ENCODE measurements at places on chromosomes 1 and 21. TPM values are rescaled to one million over a fixed set of nuclear protein-coding genes. Genes with fewer than 3 reads are reported as not detected.

- DNase-seq: no peak
Observed at GRCh38 chr1:243471026-243471685, 215.3 kb downstream of the SDCCAG8 start.

DNA sequence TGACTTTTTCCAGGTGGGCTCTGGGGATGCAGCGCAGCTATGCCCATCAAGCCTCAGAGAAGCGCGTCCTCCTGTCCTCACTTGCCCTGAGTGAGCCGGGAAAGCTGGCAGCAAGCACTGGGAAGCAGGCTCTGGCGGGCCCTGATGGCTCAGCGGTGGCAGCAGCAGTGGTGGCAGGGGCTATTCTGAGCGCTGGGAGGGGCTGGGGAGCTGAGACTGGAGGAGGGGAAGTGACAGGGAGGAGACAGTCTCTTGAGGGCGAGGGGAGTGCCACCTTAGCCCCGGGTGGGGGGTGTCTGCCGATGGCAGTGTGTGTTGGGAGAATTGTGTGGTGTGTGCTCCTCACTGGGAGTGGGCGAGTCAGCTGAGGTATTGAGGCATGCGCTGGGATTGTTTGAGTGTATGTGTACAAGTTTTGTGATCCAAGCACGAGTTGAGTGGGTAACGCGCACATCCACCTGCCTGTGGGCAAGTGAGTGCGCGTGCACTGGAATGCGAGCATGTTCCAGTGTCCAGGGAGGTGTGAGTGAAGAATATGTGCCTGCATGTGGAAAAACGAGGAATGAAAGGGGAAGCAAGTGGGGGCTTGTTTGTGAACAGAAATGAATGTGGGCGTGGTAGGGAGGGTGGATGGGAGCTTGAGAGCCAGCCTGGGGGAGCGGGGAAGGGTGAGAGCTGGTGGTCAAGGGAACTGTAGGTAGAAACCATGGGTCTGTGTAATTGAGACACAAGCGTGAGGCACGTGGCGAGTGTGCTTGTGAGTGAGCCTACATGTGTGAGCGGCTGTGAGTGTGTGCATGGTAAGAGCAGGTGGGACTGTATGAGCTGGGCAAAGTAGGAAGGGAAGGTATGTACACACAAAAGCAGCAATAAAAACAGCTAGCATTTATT is 2.9 kb upstream of the FOXO6 start:
- DNase-seq: no peak

DNA sequence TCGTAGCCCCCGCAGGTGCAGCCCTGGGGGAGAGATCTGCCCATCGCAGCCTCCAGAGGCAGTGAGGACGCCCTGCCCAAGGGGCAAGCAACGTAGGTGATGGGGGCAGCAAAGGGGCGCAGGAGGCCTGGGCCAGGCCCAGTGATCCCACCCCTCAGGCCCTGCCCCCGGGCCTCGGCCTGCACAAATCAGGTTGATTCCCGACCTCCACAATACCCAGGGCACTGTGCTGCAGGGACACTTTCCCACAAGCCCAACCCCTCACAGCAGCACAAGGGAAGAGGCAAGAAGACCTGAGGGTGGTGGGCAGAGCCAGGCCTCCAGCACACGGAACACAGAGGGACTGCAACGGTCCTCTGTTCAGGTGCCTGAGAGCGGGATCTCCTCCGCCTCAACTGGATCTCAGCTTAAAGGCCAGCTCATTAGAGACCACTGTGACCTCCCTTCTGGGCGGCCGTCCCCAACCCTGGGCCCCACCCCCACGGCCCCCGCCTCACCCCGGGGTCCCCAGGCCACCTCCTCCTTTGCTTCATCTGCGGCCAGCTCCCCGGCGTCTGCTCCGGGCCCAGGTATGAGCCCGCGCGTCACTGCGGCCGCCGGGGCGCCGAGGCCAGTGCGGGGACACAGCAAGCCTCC is 812 bp upstream of the ARF1 start:
- DNase-seq: no peak

DNA sequence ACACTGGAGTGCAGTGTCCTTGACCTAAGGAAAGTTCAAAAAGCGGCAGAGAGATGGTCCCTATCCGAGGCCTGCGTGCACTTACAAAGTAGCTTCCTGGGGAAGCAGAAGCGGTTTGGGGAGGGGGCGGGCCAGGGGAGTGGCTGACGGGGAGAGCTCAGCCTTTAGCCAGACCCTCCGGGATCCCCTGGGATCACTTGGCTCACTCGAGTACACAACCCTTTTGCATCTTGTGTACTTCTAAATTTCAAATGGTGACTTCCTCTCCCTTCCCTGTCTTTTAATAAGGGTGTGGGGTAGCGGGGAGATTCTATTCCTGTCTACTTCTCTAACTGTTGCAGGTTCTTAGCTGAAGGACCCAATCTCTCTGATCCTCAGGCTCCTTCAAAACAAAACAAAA is 18.1 kb upstream of the SNX27 start:
- DNase-seq: no peak

DNA sequence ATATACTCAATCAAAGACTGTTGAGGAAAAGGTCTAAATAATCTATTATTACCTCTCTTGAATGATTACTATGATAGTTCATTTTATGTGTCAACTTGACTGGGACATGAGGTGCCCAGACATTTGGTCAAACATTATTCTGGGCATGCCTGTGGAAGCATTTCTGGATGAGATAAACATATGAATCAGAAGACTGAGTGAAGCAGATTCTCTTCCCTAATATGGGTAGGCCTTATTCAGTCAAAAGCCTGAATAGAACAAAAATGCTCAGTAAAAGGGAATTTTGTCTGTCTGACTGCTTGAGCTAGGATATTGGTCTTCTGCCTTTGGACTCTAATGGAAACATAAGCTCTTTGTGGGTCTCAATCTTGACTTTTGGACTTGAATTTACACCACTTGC is 73.3 kb upstream of the SOX13 start:
- DNase-seq: no peak

GRCh38 chr1:15426492-15427279 is 11.6 kb upstream of the CTRC start:
- DNase-seq: peak; percentile 88

Gene OR2M4
- total RNA-seq: 0.10 TPM

Gene RSPO1
- total RNA-seq: not detected

Gene UMODL1
- not detected for total RNA-seq

Data from A172 (cell line).